Ecto neural progenitor cell (in vitro differentiated cells): ENCODE measurements at places on chromosomes 11 and 22.

DNA sequence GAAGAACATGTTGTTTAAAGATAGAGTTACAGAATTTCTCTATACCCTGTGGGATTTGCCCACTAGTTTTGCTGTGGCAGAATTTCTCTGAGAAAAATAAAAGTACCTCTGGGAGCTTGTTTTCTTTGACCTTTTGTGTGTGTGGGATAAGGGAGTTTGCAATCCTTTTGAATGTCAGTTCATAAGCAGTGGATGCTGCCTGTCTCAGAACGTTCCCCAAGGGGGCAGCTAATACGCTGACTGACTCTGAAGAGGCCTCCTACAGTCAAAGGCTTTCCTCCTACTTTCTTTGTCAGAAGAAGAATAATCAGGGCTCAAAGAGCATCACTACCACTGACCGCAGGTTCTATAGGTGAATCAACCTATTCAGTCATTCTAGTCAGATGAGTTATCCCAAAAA is 140.6 kb downstream of the AASDHPPT start:
- no peak for DNase-seq

- no peak for DNase-seq
These were observed 859 bp upstream of the ACCS start for GRCh38 chr11:44065161-44065661.

DNA sequence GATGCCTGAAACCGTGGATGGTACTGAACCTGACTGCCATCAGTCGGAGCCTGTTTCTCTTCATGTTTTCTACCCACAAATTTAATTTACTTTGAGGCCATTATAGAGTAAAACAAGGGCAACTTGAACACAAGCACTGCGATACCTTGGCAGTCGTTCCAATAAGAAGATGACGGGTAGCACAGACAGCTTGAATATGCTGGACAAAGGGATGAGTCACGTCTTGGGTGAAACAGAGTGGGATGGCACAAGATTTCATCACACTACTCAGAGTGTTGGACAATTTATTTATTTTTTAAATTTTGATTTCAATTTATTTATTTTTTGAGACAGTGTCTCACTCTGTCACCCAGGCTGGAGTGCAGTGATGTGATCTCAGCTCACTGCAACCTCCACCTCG is 5.7 kb downstream of the DIXDC1 start:
- DNase-seq: no peak

DNA sequence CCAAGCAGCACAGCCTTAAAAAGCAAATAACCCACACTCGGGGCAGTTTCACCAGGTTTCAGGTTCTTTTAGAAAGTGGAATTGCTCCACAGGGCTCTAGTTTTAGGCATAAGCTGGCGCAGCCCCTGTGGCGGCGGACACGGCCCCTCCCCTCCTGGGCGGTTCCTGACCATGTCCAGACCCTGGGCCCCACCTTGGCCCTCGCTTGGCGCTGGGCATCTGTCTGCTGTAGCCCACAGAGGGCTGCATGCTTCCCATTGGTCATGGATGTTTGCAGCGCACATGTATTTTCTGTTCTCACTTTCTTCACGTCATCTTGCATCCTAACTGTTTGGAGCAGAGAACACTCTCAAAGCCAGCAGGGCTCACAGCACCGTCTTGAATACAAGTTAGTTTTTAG is 244.3 kb downstream of the BRD1 start:
- peak; percentile 29 for DNase-seq

DNA sequence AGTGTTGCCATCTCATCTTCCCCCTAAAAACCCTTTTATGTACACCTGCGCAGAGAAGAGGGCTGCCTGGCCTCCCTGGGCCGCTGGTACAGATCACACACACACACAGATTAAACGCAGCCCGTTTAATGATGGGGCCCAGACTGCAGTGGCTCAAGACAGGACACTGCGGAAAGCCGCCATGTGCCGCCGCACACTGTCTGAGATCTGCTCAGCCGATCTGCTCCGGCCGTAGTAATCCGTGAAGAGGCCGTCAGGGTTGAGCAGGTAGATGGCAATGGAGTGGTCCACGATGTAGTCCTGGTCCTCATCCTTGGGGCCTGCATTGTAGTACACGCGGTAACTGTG is 2.0 kb downstream of the SCO2 start:
- DNase-seq: no peak

GRCh38 chr11:36016263-36016662 is 72.4 kb downstream of the LDLRAD3 start:
- no peak for DNase-seq

DNA sequence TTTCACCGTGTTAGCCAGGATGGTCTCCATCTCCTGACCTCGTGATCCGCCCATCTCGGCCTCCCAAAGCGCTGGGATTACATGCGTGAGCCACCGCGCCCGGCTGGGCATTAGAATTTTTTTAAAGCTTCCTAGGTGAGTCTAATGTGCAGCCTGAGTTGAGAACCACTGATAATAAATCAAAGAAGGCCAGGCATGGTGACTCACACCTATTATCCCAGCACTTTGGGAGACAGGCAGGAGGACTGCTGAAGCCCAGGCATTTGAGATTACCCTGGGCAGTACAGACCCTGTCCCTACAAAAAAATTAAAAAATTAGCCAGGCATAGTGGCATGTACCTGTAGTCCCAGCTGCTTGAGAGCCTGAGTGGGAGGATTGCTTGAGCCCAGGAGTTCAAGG is 13.7 kb downstream of the MEI1 start:
- no peak for DNase-seq

DNA sequence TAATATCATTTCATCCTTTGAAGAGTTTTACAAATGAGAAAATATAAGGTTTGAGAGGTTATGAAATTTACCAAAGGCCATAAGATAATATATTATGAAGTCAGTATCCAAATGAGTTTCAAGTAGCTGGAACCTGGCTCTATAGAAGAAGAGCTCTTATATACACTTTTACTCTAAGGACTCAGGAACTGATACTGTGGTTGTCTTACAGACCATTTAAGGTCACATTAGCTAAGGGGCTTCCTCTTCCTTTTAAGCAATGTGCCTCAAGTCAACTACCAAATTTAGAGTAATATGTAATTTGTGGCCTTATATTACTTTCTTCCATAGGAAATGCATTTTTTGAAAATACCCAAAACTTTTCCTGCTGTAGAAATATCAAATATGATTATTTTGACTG is 369.3 kb downstream of the DLG2 start:
- DNase-seq: no peak

- peak; percentile 67 for DNase-seq
These were observed 133.0 kb upstream of the C11orf58 start for GRCh38 chr11:16605389-16605893.

- DNase-seq: no peak
These were observed 14.1 kb downstream of the SERPIND1 start for GRCh38 chr22:20787746-20788626.

GRCh38 chr22:32063701-32064100 is 20.6 kb downstream of the SLC5A1 start:
- no peak for DNase-seq

DNA sequence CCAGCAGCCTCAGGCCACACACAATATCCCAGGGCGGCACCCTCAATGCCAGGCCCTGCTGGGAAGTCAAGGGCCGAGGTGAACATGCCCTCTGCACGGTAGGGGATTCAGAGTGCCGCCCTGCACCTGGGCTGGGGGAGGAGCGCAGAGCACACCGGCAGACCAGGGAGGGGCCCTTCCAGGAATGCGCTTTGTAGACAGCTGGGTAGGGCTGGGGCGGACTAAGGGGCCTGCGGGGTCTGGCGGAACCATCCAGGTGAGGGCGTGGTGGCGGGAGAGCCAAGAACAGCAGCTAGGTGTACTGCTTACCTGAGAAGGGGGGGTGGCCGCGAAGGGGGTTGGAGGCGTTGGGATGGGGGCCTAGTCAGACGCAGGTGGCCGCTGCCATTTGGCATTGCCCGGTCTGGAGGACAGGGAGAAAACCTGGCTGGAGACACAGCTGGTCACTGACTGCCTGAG is 26.0 kb downstream of the DUSP8 start:
- no peak for DNase-seq

DNA sequence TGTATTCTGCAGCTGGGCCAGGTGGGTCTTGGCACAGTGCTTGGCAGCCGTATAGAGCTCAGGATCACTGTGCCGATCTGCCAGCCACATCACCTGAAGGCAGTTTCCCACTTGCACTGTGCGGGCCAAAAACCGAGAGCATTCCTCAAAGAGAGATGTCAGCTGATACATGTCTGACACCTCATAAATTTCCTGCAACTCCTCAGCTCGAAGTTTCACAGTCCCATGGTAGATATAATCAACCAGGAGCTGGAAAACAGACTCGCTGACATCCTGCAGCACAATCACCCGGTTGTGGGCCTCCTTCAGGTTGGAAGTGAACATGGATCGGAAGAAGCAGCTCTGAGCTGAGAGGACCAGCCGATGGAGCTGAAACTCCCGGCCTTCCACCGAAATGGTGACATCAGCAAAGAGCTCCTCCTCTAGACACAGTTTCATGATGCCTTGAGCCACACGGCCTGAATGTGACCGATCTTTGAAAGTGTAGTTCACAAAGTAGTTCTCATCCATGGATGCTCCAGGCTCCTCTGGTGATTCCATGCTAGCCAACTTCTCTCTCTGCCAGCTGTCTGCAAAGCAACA is 1.2 kb downstream of the KBTBD4 start:
- DNase-seq: no peak
